ENCODE measurements at places on chromosomes 5 and 9. TPM values are rescaled to one million over a fixed set of nuclear protein-coding genes. Genes with fewer than 3 reads are reported as not detected.

The CARD9 gene
- 1.1 TPM for total RNA-seq

The PCDHGB3 gene
- total RNA-seq = 9.6 TPM

The SPATA31D4 gene
- total RNA-seq = not detected

The GABRA6 gene
- not detected for total RNA-seq

The FCN1 gene
- not detected for total RNA-seq

The MROH2B gene
- total RNA-seq = not detected

The TSLP gene
- 20.8 TPM for total RNA-seq

The PCDHGA8 gene
- 2.5 TPM for total RNA-seq

The DBH gene
- not detected for total RNA-seq
